ENCODE measurements at places on chromosomes 11 and 22.

- no peak for DNase-seq
Measured at GRCh38 chr22:19836512-19836911, 18.2 kb downstream of the GNB1L start.

GRCh38 chr11:1473786-1474185, 12.8 kb downstream of the MOB2 start:
- no peak for DNase-seq

GRCh38 chr11:7538031-7538430, 24.2 kb downstream of the PPFIBP2 start:
- no peak for DNase-seq

DNA sequence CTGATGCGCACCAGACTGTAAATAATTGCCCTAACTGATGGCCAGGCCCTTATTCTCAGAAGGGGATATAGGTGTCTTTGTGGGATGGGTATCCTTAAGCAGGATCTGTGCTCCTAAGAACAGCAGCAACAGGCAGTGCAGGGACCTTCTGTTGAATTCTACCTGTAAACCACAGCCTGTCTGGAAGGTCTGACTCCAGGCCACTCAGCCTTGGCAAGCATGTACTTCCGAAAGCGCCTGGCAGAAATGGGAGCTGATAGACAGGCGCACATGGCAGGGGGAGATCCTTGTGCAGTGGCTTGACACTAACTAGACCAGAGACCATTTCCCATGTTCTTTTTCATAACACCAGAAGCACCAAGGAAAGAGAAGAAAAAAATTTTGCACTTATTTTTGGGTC, 59.0 kb downstream of the C22orf31 start:
- no peak for DNase-seq

- no peak for DNase-seq
Measured at GRCh38 chr11:130740819-130741218, 175.5 kb downstream of the SNX19 start.

DNA sequence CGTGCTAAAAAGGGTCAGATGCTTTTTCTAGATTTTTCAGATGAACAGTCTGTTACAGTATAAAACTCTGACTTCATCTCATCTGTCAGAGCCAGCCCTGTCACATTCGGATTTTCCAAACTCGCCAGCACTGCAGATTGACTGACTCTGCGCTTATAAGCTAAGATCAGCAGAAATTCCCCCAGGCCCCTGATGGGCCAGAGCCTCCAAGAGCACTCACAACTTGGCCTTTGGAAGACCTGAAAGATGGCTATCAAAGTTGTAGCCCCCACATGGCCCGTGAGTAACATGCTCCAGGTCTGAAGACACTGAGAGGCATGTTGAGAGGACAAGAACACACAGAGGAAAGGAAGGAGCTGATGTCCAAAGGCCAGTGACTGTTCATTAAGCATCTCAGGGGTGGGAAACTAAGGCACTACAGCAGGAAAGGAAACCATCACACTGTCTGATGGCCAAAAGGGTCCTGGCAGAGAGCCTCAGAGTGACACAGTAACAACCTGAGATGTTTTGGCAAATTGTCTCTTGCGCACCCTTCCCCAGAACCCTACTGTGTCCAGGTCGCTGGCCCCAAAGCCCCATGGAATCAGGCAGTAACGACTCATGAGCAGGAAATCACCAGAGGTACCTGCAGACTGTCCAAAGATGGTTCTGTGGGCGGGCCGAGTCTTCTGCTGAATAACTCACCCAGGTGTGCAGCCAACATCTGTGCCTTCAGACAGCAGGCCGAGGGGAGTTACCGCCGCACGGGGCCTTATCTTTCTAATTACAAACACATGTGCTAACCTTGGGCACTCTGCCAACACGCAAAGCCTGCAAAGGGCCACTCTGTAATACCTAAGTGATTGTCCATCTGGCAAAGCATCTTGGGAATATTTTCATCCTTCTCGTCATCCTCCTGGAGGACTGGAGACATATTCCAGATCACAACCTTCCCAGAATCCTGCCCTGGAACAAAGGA, 23.6 kb downstream of the HIRA start:
- no peak for DNase-seq

- DNase-seq, result no peak
Measured at GRCh38 chr22:41787331-41787730, 13.1 kb upstream of the CCDC134 start.

GRCh38 chr22:48779211-48779643, 1048.4 kb downstream of the BRD1 start:
- DNase-seq, result no peak

- no peak for DNase-seq
Measured at GRCh38 chr22:48278620-48279460, 1516.4 kb downstream of the TBC1D22A start.

DNA sequence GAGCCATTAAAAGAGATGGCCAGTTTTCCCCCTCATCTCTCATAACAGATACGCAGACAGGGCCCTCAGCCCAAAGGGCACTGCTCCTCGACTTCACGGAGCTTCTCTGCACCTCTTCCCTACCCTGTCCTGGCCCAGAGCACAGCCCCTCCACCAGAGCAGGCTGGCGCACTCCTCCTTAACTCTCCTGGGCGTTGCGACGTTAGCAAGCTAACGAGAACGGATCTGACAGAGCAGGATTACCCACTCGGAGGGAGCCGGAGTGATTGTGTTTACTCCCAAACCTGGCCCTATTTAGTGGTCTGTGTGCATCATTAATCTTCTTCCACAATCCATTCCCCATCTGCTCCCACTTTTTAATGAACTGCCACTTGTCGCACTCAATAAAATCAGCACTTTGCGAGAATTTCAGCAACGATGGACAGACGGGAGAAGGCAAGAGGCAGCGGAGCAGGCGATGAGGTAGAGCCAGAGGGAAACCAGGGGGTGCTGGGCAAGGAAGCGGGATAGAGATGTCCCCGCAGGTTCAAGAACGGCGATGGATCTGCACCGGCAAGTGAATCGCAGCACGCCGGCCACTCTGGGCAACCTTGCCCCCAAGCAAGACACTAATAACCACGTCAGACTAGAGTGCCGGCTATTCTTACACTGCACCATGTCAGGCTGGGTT, 159.4 kb downstream of the BUD13 start:
- DNase-seq, result no peak

DNA sequence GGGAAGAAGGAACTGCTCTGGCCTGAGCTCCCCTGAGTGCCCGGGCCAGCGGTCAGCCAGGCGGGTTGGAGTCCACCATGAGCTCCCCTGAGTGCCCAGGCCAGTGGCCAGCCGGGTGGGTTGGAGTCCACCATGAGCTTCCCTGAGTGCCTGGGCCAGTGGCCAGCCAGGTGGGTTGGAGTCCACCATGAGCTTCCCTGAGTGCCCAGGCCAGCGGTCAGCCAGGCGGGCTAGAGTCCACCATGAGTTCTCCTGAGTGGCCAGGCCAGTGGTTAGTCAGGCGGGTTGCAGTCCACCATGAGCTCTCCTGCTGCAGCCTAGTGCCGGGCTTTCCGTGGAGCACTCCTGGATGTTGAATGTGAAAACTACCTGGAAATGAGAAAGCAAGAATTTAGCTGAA, 844.0 kb downstream of the TBC1D22A start:
- no peak for DNase-seq

- DNase-seq, result no peak
Measured at GRCh38 chr11:60848714-60849151, 6.8 kb downstream of the CCDC86 start.

DNA sequence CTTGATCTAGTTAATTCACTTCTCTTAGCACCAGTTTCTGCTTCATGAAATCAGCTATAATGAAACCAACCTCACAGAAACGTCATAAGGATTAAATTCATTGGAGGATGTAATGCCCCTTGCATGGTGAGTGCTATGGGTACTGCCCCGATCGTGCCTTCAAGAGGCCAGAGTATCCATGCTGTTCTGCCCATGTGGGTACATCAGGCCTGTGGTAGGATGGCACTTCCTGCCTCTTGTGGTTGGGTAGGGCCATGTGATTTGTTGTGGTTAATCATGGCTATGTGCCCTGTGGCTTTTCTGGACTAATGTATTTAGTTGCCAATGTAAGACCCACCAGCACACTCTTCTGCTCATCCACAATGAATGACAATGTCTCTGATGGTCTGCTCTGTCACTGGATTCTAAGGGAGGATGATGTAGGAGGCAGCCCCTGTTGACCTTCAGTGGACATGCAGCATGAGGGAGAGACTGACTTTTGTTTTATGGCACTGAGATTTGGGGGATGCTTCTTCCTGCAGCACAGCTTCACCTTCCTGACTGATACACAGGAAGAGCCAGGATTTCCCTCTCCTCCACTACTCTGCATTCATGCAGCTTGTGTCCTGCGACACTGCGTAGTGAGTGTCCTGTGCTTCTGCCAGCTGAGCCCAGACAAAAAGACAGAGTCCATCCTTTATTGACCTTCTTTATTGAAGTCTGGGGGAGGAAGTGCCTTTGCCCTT, 66.2 kb downstream of the DHCR7 start:
- no peak for DNase-seq

- DNase-seq, result no peak
Measured at GRCh38 chr11:29318134-29318845, 698.5 kb downstream of the KCNA4 start.
